Fibroblast of skin of right quadriceps (primary cell): ENCODE measurements at places on chromosomes 3 and 15.

DNA sequence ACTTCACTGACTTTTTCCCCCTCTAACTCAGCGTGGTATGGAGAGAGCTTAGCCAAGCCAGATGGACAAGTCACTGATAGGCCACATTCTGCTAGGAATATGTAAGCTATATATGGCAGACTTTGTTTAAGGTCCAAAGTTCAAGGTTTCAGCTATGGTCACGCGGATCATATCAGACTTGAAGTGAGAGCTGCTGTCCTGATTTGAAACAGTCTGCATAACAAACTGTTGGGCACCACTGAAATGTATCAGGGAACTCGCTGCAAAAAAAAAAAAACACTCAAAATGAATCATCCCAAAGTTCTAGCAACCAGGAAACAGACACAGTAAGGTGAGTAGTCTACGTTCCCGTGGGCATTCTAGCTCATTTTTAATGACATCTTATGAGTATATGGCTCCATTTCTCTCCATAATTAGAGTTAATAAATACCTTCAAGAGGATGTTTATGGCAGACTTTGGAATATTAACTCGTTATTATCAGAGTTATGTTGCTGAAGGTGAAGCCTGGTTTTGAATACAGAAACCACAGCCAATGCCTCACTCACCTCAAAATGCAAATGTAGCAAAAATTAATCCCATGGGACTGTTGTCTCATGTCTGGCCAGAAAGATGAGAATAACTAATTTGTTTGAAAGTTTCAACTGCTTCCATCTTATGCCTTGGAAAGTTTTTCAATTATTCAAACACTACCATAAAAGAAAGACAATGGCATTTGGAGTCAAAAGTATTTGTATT, 12.3 kb downstream of the DPH3 start:
- DNase-seq, result no peak

DNA sequence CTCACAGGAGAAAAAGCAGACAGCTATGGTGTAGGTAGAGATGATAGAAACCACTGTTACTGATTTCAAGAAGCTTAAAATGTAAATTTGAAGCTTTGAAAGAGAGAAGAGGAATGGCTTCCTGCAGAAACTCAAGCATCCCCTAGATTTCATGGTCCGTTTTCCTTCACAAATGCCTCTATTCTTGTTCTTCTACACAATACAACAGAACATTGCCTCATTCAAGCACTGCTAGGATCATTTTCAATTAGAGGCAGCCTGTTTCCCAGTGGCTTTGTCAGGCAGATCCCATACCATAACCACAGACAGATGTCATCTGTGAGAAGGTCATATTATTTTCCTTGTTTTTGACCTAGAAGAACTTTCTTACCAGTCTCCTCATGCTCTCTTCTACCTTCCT, 77.9 kb upstream of the SPRED1 start:
- DNase-seq, result no peak

DNA sequence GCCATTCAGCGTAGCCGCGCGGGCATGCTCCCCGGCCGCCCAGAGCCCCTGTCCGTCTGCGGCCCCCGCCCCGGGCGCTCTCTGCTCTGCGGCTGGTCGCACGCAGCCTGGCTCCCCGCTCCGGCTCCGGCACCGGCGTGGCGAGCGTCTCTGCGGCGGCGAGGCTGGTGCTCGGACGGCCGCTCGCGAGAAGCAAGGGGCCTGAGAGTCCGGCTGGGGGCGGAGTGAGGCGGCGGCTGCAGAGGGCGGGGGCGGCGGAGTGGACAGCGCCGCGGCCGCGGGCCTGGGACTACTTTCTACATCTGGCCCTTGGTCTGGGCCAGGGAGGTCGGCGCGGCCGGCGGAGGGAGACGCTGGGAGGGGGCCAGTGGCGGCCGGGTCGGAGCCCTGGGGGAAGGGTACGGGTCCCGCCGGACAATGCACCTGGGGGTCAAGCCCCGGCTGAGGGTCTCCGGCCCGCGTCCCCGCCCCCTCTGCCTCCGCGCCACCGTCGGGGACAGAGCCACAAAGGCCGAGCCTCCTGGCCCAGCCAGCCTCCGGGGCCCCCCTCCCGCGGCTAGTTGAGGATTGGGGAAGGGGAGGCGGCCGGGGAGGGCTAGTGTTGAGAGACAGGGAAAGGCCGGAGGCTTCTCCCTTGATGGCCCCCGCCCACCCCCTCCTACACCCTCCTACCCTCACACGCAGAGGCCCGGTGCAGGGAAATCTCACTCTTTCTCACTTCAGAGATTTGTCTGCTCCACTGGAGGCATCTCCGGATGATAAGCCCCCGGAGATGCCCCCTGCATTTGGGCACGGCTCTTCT, at the start of gene PRTG:
TSS of gene PRTG (minus strand) at position 226 of the 802 bp plus-strand sequence. CDS start at position 5, 221 bp downstream.
- peak; percentile 20 for DNase-seq

- DNase-seq, result no peak
Measured at GRCh38 chr3:128922804-128923459, 43.5 kb downstream of the ACAD9 start.

GRCh38 chr3:117235304-117235703, 525.7 kb downstream of the TUSC7 start:
- no peak for DNase-seq

DNA sequence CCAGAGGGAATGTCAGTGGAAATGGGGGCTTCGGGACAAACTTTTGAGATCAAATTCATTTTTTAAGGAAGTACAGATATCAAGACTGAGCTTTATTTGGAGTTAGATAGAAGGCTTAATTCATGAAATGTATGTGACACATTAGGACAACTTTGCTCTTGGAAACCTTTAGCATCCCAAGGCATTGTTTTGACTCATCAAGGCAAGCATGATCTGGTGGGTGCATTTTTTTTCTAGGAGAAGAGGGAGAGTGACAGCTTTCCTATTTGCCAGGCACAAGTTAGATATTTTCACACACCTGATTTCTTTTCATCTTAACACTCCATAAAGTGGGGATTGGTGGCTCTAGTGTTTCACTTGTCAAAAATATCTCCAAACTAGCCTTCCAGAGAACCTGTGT, 61.5 kb upstream of the RPL35A start:
- DNase-seq, result no peak

DNA sequence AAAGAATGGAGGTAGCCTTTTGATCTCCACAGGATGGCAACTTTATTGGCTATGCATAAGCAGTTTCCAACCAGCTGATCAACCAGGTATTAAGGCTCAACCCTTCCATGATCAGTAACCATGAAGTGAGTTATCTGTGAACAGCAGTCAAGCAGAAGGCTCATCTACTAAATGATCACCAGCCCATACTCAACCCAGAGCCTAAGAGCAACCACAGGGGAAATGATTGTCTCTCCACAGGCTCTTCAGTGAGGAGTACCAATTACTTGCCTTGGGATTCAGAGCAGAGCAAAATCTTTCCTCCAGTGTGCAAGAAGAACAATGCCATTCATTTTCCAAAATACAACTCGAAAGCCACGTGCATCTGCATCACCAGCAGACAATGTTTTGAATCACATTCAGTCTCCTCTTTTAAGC, 754.8 kb downstream of the ROBO1 start:
- DNase-seq, result peak; percentile 14

DNA sequence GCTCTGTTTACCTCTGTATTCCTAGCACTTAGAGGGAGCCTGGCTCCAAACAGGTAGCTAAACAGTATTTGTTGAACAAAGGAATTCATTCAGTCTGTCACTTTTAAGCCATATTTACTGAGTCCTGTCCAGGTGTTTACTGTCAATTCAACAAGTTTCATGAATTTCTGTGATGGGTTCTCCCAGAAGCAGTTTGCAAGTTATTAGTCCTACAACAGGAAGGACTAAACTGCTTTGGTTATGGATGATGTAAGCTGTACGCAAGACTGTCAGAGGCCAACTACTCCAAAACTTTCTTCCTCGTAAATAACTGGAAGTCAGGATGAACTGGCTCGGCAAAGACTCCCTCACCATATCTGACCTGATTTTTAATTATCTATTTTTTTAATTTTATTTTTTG, 25.1 kb downstream of the STIMATE start:
- peak; percentile 36 for DNase-seq

GRCh38 chr3:69014022-69014580, 617 bp upstream of the EOGT start:
- no peak for DNase-seq

GRCh38 chr3:117117188-117117936, 407.8 kb downstream of the TUSC7 start:
- no peak for DNase-seq

DNA sequence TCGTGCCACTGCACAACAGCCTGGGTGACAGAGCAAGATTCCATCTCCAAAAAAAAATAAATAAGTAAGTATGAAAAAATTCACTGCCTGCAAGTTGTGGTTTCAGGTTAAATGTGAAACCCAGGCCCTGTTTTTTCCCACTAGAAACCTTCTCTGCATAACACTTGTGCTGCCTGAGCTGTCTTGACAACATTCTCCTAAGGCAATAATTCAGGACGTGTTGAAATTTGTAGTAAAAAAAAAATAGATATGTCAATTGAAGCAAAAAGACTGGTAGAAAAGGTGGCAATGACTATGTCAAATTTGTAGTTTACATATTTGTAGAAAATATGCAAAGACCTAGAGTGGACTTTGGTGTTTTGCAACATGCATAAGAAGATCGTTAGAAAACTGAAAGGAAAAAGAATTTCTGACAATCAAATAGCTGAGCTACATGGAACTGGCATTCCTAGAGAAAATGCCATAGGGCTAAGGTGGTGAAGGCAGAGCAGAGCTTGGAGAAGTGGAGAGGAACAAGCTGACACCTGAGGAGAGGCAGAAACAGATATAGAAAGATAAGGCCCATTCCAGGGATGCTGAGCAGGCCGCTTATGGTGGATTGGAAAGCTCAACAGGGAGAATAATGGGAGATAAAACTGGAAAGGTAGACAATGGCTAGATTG, 150.2 kb downstream of the PLCH1 start:
- no peak for DNase-seq

GRCh38 chr3:105611304-105612192, 244.8 kb downstream of the ALCAM start:
- DNase-seq, result no peak

DNA sequence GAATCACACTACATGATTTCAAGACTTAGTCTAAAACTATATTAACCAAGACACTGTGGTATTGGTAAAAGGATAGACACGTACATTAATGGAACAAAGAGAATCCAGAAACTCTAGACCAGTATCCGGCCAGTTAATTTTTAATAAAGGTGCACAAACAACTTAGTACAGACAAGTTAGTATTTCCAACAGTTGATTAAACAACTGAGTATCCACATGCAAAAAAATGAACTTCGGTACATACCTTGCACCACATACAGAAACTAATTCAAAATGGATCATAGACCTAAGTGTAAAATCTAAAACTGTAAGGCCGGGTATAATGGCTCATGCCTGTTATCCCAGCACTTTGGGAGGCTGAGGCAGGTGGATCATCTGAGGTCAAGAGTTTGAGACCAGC, 46.6 kb upstream of the DUSP7 start:
- no peak for DNase-seq

DNA sequence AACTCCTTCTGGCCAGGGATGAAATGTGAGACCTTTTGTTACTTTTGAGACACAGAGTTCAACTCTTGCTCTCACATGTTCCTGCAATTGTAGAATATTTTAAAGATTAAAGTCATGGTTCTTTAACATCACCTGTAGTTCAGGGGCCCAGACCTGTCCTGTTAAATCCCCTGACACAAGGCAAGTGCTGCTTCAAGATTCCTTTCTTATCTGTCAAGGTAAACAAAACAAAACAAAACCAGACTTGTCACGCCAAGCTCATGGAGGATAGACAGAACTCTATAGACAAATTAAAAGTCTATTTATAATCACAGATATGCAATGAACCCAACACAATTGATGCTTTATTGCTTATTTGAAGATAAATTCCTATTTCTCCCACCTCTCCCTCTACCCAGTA, 48.6 kb upstream of the NEDD4 start:
- no peak for DNase-seq

GRCh38 chr15:40050788-40051470, 11.9 kb upstream of the SRP14 start:
- DNase-seq, result peak; percentile 50

DNA sequence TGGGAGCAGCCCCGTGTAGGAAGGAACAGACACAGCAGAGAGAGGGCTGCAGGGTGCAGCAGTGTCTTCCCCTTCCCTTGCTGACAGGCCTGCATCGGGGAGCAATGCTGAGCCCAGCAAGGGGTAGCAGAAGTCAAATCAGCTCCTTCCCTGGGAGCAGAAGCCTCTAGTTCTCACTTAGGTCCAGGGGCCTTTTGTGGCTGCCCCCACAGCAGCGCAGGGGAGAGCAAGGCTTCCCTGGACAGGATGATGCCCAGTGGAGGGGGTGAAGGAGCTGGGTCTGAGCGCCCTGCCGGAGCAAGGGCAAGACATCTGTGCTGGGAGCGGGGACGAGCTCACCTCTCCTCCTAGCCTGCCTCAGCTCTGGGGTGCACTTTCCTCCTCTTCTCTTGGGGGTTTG, 827 bp downstream of the PLCB2 start:
- no peak for DNase-seq

DNA sequence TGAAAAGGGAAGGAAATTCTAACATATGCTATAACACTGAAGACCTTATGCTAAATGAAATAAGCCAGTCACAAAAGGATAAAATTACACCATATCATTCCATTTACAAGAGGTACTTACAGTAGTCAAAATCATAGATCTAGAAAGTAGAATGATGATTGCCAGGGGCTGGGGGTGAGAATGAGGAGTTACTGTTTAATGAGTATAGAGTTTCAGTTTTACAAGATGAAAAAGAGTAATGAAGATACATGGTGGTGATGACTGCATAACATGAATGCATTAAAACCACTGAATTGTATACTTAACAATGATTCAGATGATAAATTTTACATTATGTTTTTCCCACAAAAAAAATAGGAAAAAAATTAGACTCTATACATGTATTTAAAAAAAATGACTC, 152.6 kb downstream of the SCAPER start:
- no peak for DNase-seq

- no peak for DNase-seq
Measured at GRCh38 chr3:51384055-51384725, 901 bp upstream of the MANF start.

- DNase-seq, result no peak
Measured at GRCh38 chr3:49727924-49728361, 4.2 kb upstream of the GMPPB start.

DNA sequence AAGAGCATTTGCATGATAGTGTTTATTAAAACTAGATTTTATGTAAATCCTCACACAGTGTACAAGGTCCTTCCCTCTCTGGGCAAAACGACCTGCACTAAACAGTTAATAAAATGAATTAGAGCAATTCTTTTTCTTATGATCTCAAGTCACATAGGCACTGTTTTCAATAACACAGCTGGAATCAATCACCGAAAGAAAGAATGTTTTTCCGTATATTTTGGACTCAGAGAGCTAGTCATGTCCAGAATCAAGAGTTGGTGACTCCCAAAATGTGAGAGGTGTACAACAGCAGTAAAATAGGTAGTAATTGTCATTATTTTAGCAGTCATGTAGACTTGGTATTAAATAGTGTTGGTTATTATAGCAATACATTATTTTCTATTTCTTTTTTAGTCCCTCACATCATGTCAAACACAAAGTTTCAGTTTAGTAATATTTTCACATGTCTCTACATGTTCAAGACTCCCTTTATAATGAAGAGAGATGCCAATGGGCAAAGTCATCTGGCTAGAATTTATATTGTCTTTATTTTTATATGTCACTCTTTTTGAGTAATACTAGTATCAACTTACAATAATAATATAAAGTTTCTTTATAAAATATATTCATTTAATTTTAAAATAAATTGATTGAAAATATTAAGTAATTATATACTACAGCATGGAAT, 448.6 kb upstream of the CDIN1 start:
- DNase-seq, result peak; percentile 17

- DNase-seq, result no peak
Measured at GRCh38 chr3:82473864-82474541, 712.6 kb upstream of the GBE1 start.
